ENCODE measurements at places on chromosomes 3 and 15.

DNA sequence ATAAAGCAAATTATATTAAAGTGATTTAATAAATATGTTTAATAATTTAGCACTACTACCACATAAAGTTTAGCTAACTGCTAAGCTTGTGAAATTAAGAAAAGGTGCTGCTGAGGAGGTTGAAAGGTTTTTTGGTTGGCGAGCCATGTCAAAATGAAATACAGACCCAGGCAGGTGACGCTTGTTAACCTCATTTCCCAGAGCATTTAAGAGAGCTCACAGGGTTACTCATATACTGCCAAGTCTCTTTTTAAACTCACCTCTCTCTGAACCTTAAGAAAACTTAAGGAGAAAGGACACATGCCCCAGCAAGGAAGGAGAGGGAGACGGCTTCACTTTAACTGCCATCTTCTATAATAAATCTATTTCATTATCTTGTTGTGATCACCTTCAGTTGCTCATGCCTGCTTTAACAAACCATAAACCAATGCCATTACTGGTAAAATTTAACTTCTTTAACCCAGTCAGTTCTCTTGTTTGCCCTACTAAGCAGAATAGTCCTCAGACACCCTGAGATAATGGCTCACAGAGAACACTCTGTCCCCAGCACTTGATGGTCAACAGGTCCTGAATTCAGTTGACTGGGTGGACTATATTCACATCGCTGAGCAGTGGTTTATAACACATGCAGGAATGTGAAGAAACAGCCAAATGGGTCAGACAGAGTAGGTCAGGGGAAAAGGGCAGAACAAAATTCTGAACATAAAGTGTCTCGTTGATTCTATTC, 540.1 kb downstream of the UNC13C start:
- DNase-seq: no peak

DNA sequence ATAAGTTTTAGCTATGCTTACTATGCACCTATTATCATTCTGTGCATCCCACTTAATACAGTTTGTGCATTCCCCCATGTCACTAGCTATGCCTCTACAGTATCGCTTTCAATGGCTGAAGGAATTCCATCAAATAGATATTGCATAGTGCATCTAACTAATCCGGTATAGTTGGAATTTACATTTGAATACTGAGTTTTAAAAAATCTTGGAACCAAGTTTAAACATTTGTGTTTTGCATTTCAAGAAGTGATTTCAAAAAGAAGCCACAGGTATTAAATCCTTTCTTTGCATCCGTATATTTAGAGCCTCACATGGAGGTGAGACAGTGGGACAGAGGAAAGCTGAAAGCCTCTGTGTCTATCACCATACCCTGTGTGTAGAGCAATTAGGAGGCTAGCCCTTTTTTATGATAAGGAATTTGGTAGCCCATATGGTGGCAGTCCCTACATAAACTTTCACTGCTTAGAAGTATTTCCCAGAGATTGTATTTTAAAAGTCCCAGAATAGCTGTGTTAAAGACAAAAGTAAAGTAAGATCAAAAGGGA, 960.2 kb upstream of the CFAP20DC start:
- no peak for DNase-seq

- DNase-seq: no peak
Observed at GRCh38 chr3:121531269-121531668, 14.5 kb downstream of the POLQ start.

DNA sequence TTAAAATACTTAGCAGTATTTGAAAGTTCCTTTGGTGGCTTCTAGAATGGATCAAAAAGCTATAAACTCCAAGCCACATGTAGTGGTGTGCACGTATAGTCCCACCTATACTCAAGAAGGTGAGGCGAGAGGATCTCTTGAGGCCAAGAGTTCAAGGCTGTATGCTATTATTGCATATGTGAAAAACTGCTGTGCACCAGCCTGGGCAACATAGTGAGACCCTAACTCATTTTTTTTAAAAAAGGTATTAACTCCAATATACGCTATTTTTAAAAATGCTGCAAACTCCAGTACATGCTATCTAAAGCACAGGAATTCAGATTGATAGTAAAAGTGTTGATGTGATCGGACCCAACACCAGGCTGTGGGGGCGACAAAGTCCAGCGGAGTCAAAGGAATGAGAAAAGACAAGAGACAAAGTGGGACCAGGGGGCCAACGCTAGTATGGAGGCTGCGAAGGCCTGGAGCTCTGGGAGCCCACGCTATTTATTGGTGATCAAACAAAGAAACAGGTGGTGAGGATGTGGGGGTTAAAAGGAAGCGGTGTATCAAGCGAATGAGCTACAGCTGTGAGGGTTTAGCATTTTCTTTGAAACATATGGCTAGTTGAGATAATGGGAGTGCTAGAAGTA, 66.6 kb downstream of the ARIH1 start:
- no peak for DNase-seq

- DNase-seq: no peak
Observed at GRCh38 chr3:127043731-127044510, 61.0 kb downstream of the PLXNA1 start.

DNA sequence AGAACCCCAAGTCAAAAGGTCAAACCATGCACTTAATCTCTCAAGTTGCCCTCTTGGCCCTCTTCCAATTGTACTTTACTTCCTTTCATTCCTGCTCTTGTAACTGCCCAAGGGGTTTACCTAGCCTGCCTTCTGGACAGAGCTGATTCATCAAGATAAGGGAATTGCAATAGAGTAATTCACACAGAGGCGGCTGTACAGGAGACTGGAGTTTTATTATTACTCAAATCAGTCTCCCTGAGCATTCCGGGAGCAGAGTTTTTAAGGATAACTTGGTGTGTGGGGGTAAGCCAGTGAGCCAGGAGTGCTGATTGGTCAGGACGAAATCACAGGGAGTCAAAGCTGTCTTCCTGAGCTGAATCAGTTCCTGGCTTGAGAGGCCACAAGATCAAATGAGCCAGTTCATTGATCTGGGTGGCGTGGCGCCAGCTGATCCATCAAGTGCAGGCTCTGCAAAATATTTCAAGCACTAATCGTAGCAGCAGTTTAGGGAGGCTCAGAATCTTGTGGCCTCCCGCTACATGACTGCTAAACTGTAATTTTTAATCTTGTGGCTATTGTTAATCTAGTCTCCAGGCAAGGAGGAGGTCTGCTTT, 590.0 kb downstream of the EPHA3 start:
- DNase-seq: peak; percentile 82

DNA sequence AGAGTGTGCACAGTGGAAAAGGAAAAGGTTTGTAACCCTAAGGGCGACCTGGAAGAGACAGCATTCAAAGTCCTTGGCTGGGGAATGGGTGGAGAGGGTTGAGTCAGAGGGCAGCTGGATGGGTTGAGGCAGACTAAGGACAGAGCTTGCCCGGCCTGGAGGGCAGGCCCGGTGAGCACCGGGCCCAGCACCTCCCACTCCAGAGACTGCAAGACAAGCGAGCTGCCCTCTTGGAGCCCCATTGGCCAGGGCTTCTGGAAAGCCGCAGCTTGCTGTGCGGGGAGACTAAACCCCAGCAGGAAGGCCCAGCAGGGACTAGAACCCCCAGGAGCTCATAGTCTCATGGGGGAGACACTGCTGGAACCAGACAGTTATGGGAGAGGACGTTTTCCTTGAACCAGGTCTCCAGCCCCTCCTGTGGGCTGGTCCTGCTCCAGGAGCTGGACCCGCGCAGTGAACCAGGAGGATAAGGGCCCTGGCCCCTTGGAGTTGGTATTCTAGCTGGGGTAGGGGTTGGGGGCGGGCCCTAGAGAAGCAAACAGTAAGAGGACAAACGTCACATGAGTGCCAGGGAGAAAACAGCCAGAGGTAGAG, 59.1 kb downstream of the RGMA start:
- peak; percentile 67 for DNase-seq

GRCh38 chr3:5542472-5542871, 355.0 kb downstream of the EDEM1 start:
- no peak for DNase-seq

- DNase-seq: no peak
Observed at GRCh38 chr3:64164349-64164748, 60.9 kb downstream of the PRICKLE2 start.

- DNase-seq: no peak
Observed at GRCh38 chr3:125142940-125143339, 69.6 kb downstream of the SLC12A8 start.

- no peak for DNase-seq
Observed at GRCh38 chr3:126025862-126026261, 56.9 kb downstream of the ROPN1B start.

- no peak for DNase-seq
Observed at GRCh38 chr3:114446600-114446999, 152.8 kb downstream of the TIGIT start.

DNA sequence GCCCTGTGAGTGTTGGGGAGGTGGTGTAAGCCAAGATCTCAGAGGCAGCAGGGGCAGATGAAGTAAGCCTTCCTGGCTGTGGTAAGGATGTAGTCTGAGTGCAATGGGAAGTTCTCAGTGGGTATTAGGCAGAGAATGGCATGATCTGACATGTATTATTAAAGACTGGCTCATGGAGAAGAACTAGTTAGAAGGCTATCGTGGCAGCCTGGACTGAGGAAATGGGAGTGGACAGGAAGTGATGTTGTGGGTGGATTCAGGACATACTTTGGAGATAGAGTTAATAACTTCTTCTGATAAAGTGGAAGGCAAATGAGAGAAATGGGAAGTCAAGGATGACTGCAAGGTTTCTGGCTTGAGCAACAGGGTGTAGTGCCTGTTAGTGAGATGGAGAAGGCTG, 250.9 kb upstream of the CFAP20DC start:
- DNase-seq: peak; percentile 77

DNA sequence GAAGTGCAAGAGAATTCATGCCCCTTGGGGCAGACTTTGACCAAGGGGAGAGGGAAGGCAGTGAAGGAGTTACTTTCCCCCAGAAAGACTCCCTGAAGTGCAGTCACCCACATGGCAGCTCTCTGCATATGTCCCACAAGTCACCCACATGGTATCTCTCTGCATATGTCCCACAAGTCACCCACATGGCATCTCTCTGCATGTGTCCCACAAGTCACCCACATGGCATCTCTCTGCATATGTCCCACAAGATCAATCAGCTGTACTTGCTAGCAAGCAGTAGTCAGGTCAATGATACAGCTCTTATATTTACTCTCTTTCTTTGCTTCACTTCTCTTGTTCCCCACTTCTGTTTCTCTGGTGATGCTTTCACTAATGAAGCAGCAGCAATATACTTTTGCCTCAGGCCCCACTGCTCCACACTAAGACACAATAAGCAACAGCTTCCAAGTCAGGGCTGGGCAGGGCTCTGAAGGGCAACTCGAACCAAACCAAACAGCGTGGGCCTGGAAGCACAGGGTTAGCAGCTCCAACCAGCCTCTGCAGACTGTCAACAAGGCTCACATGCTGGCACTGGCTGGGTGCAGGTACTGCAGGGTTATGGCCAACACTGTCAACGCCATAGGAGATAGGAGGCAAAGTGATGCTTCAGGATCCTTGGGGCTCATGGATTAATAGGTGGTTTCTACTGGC, 46.7 kb downstream of the THBS1 start:
- no peak for DNase-seq

GRCh38 chr15:41937568-41937923, 34.8 kb downstream of the EHD4 start:
- DNase-seq: no peak

GRCh38 chr3:123089611-123090331, 22.9 kb downstream of the PDIA5 start:
- no peak for DNase-seq

DNA sequence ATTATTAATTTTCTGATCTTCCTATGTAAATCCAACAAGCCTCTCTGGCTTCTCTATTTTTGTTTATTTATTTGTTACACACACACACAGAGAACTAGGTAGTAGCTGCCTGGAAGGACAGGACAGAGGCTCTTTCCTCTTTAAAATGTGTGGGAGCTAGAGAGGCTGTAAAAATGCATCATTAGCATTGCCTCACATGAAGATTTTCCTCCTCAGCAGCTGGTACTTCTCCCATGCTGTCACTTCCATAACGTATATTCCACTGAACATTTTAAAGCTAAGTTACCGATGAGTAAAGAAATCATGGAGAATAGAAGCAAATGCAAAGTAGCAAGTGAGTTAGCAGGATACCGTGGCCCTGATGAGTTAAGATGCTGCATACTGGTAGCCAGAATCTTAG, 63.9 kb downstream of the IMPG2 start:
- no peak for DNase-seq

DNA sequence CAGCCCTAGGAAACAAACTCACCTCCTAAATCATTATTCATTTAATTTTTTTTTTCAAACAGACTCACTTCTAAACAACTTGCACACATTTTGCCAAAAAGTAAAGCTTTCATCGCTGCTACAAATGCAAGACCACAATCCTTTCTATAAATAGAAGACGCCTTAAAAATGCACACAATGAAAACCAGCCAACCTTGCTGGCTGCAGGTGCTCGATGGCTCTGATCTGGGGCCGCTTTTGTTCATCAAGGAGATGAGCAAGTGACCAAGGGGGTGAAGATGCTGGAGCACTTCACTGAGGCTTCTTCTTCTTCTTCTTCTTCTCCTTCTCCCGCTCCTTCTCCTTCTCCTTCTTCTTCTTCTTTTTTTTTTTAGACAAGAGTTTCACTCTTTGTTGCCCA, 12.7 kb upstream of the SLC6A6 start:
- DNase-seq: no peak

GRCh38 chr3:61875046-61875844, 313.9 kb downstream of the PTPRG start:
- DNase-seq: peak; percentile 16

- no peak for DNase-seq
Observed at GRCh38 chr3:161332792-161333191, 38.5 kb downstream of the SPTSSB start.

DNA sequence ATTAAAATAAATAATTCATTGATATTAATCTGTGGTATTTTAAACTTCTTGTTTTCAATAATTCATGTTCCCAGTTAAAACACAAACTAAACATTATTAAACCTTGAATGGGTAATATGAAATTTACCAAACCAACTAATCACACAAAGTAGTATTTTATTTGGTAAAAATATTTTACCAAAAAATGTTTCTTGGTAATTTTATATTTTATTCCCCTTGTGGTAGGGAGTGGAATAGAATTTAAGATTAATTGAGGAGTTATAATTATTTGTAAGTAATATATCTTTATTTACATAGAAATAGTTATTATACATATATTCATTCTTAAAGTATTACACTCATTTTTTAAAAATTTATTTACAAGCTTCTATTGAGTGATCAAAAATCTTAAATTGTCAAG, 1350.9 kb downstream of the OTOL1 start:
- DNase-seq: no peak

DNA sequence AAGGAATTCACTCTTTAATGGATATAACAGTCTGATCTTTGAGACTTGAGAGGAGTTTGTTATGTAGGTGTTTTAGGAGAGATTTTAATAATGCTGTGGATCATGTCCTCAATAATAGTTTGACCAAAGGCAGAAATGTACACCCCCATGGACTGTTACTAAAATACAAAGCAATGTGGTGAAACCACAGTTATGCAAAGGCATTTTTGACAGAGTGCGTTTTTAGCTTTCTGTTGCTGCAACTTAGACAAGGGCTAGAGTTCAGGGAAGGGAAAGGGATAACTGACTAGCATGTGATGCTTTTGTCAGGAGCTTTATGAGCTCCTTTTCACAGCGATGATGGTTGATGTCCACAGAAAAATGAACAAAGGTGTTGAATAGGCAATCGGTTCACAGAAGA, 3.6 kb upstream of the STARD5 start:
- peak; percentile 95 for DNase-seq
